Hematopoietic multipotent progenitor cell treated with erythropoietin and hydrocortisone succinate and interleukin-3 and kit ligand, for 8 days (in vitro differentiated cells): ENCODE measurements at places on chromosomes 1 and 21.

GRCh38 chr1:216814576-216815259 lies 91.5 kb upstream of the ESRRG start:
- no peak for DNase-seq

DNA sequence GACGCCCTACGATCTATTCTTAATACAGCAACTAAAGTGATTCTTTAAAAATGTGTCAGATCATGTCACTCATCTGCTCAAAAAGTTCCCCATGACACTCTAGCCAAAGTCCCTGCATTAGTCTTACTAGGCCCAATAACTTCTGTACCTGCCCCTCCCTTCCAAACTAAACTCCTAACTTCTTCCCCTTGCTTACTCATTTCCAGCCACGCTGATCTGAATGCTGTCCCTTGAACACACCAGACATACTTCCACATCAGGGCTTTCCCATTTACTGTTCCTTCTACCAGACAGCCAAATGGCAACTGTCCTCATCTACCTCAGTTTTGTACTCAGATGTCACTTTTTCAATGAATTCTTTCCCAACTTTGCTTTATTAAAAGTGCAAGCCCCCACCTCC lies 1.2 kb downstream of the PPT1 start:
- no peak for DNase-seq

GRCh38 chr1:228735871-228736586 lies 750 bp downstream of the RHOU start:
- DNase-seq = peak; percentile 9

DNA sequence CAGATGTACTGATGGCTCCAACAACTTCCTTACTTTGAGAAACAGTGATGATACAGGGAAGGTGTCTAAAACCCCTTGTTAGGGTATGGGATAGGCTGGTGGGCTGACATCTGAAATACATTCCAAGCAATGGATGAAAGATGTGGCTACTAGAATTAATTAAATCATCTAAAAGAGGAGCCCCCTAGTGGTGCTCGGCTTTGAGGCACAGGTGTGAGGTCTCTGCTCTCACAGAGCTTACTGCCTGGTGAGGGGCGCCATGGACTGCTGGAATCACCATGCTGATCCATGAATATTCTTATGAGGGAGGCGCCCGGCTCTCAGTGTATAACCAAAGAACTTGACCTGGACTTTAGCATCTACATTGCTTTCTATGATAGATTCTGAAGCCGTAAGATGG lies 48.5 kb downstream of the GNG4 start:
- DNase-seq = peak; percentile 40

GRCh38 chr1:40267767-40268187 lies 9.7 kb downstream of the ZMPSTE24 start:
- DNase-seq = peak; percentile 69

DNA sequence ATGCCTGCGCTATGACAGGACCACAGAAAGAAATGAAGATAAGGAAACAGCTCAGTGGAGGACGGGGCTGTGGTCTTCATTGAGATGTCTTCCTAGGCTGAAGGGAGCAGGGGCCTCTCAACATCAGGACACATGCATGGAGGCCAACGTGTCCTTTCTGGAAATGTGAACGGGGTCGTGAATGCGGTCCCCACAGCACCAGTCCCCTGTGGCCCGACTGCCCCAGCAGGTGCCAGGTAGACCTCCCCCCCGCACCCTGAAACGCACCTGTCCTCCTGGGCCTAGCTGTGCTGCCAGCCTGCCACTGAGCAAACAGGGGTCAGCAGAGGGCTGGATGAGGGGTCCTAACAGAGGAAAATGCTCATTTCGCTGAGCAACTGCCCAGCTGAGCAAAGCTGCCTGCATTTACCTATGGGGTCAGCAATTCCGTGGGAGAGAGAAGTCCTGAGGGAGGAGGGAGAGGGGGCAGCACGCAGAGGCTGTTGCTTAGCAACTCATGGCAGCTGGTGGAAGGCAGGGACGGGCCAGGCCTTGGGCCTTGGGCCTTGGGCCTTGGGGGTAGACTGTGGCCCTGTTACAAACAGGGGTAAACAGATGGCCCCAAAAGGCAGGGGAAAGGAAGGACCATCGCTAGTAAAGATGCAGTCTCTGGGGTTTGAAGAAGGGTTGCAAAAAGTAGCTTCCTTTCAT lies 77.4 kb downstream of the NPHP4 start:
- no peak for DNase-seq

DNA sequence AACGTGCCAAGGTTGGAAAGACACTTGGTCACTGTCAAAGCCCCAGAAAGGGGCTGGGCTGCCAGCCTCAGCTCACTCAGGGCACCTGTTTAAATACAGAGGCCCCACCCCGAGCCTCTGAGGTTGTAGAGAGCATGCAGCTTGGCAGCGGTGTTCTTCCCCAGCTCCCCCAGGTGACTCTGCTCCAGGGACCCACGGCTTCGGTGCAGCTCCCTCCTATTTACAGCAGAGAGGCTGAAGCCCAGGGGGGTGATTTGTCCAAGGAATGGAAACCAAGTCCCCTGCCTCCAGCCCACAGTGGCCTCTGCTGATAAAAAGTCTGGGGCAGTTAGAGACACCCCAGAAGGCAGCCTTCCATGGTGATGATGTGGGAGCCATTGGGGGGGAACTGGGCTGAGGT lies 9.1 kb upstream of the C1QA start:
- DNase-seq = no peak

- DNase-seq = no peak
Measured at GRCh38 chr1:181057079-181057478, 23.3 kb downstream of the MR1 start.

DNA sequence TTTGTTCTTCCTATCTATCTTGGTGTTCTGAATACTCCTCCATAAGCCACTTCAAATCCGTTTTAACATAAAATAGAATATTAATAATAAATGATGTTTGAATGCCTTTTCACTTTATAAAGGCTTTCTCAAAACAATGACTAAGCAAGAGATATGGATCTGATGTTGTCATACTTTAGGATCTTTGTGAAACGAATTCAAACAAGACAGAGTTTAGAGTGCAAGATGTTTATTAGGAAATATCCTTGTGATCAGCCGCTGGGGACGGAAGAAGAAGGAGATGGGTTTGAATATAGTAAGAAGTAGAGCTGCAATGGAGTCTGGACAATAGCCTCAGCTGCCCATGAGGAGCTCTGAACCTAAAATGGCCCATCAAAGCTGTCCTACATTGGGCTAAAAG lies 351.8 kb downstream of the NEGR1 start:
- no peak for DNase-seq

GRCh38 chr1:119895102-119895501 lies 1.2 kb downstream of the ADAM30 start:
- no peak for DNase-seq

- no peak for DNase-seq
Measured at GRCh38 chr1:19138958-19139581, 71.0 kb downstream of the UBR4 start.

GRCh38 chr1:47664356-47664755 lies 226.5 kb downstream of the FOXD2 start:
- DNase-seq = no peak

- peak; percentile 38 for DNase-seq
Measured at GRCh38 chr1:67687198-67687545, 2.2 kb downstream of the GADD45A start.

- DNase-seq = no peak
Measured at GRCh38 chr1:8604041-8604945, 213.1 kb downstream of the RERE start.

DNA sequence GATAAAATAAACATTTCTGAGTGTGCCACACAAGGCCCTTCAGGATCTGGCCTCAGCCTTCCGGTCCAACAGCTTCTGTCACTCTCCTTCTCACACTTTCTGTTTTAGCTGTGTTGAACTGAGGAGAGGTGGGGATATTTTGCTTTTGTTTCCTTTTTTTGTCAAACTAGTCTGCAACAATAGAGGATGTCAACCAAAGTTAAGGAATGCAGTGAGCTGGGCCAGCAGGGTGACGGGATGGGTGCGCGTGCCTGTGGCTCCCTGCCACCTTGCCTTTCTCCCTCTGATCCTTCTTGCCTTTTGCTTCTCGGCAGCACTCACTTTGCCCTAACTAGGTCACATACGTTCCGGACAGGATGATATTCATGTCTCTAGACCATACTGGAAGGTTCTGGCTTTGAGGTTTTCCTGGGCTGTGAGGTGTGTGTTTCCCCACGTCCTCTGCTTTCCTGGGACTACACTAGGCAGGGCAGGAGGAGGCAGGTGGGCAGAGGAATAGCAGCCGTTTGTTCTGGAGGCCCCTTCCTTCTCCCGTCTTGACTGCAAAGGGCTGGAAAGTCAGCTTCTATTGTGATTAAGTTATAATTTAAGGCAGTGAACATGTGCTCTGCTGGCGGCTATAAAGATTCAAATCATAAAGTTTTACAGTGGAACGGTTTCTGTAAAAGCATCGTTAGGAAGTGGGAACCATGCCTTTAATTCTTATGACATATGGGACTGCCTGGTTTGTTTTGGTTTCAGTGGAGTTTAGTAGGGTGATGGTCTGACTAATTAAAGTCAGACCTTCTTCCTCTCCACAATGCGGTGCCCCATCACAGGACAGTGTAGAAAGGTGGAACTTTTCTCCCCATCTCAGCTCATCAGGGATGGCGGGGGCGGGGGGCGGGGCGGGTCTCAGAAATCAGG lies 67.8 kb downstream of the RNF220 start:
- DNase-seq = no peak

GRCh38 chr1:98405581-98406074 lies 255.9 kb upstream of the SNX7 start:
- no peak for DNase-seq

DNA sequence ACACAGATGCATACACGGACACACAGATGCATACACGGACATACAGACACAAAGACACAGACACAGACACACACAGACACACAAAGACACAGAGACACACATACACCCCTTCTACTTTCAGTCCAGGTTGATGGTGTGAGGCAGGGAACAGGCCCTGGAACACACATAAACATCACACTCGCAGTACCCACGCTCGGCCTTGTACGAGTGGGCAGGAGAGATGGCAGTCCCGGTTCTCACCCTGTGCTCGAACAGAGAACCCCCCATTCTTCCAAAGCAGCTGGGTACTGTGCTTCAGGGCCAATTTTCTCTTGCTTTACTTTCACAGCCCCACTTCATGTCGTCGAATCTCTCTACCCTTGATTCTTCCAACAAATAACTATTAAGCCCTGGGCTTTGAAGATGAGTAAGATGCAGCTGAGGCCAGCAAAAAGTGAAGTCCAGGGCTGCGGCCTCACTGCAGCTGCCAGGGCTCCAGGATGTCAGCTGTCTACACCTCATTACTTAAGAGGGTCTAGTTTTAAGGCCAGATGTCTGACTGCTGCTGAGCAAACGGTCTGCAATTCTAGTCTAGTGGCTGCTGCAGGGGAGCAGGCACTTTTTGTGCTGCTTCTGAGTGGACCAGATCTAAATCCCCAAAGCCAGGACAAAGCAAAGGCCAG lies 90.1 kb downstream of the PGBD5 start:
- DNase-seq = no peak

- DNase-seq = no peak
Measured at GRCh38 chr21:44844256-44844655, 26.4 kb upstream of the SUMO3 start.

GRCh38 chr21:32844653-32845436 lies 73.3 kb upstream of the PAXBP1 start:
- DNase-seq = no peak

GRCh38 chr1:37040773-37041172 lies 6.5 kb upstream of the GRIK3 start:
- DNase-seq = no peak

GRCh38 chr21:44995343-44995941 lies 55.6 kb downstream of the SLX9 start:
- DNase-seq = no peak

DNA sequence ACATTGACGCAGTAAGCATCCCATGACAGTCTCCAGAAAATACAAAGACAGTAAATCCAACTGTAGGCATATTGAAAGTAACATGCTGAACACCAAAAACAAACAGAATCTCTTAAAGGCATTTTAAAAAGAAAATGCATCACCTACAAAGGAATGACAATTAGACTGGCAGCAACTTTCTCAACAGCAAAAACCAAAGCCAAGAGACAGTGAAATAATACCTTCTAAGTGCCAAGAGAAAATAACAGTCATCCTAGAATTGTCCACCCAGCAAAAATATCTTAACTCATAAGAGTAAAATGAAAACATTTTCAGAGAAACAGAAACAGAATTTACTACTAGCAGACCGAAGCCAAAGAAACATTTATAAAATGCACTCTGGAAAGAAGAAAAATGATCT lies 20.0 kb downstream of the CCDC185 start:
- DNase-seq = no peak

GRCh38 chr1:117826119-117826518 lies 103.3 kb downstream of the GDAP2 start:
- DNase-seq = no peak

DNA sequence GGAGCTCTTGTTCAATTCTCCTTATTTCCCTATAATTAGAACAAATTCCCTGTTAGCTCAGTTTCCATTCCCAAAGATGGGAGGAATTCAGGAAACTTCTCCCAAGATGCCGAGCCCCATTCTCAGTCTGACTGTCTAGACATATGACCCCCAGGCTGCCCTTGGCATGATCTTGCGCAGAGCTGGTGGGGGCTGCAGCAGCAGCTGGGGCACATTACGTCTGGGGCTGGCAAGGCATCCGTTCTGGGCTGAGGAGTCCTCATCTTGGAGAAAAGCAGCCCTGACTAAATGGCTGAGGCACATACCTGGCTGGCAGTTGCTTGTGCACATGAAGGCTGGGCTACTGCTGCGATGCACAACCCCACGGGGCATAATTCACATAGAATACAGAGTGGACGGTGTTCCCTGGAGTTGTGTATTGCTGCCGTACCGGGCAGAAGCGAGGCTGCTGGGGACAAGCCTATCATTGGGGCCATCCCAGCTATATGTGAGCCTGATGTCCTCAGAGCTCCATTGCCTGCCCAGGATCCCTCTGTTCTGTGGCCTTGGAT lies 36.4 kb upstream of the TRABD2B start:
- no peak for DNase-seq

DNA sequence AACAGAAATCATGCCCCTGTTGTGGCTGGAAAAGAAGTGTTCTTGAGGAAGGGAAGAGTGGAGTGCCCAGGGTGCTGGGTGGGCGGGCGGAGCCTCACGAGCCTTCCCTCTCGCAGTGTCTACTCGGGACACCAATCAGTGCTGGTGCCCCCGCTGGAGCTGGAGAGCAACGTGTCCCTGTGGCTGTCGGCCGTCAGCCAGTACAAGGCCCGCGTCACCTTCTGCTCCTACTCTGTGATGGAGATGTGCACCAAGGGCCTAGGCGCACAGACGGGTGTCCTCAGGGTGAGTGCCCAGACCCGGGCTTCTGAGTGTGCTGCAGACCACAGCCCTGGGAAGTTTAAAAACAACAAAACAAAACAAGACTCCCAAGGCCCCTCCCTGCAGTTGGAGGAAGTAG lies 47.4 kb downstream of the S100B start:
- no peak for DNase-seq
